ENCODE measurements at places on chromosomes 7 and 10. TPM values are rescaled to one million over a fixed set of nuclear protein-coding genes. Genes with fewer than 3 reads are reported as not detected.
A peak's percentile ranks its signal among the peaks of the same experiment; 100 is the strongest.

GRCh38 chr7:144414815-144415214 lies 11.3 kb upstream of the NOBOX start:
- no peaks in the 10 kb centered on the region for H3K4me1 ChIP-seq
- no peaks in the 10 kb centered on the region for H3K27me3 ChIP-seq
- no peak for DNase-seq
- no peak overlapping the region for H3K27ac ChIP-seq
- H3K4me3 ChIP-seq = no peak overlapping the region
- H3K36me3 ChIP-seq = no peaks in the 10 kb centered on the region

GRCh38 chr10:111187096-111187495 lies 110.3 kb downstream of the ADRA2A start:
- H3K4me1 ChIP-seq = no peaks in the 10 kb centered on the region
- H3K4me3 ChIP-seq = no peak overlapping the region
- DNase-seq = no peak

- H3K27ac ChIP-seq = no peak overlapping the region
- H3K4me1 ChIP-seq = no peaks in the 10 kb centered on the region
- H3K27me3 ChIP-seq = no peaks in the 10 kb centered on the region
- no peak overlapping the region for H3K4me3 ChIP-seq
- DNase-seq = no peak
- no peaks in the 10 kb centered on the region for H3K36me3 ChIP-seq
Observed at GRCh38 chr7:146960773-146961391, 844.3 kb downstream of the CNTNAP2 start.

DNA sequence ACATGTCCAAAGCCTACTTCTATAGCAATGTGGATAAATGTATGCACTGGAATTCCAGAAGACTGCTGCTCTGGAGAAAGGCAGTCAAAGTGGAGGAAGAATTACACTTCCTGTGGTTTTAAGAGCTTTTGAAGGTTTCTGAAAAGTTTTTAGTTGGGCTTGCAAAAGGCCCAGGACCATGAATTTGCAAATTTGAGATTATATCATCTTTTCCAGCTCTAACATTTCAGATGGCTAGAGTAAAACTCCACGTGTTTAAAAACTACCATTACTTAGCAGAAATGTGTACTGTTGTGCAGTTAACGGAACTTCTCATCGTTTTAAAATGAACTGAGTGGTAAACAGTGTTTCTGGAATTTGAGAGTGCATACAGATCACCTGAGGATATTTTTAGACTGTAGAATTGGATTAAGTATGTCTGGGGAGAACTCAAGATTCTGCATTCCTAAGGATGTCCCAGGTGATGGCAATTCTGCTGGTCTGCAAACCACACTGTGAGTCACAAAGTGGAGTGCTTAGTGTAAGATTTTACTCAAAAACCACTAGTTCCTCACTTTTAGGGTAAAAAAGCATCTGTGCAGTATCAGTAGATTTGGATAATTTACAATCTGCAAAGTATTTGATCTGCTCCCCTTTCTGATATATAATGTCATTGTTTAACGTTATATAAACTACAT lies 32.9 kb upstream of the CCDC71L start:
- no peak overlapping the region for H3K27ac ChIP-seq
- H3K4me3 ChIP-seq = no peak overlapping the region
- no peaks in the 10 kb centered on the region for H3K27me3 ChIP-seq
- no peak for DNase-seq
- no peaks in the 10 kb centered on the region for H3K36me3 ChIP-seq

- no peaks in the 10 kb centered on the region for H3K4me1 ChIP-seq
- no peak overlapping the region for H3K4me3 ChIP-seq
- H3K36me3 ChIP-seq = no peaks in the 10 kb centered on the region
- DNase-seq = no peak
Observed at GRCh38 chr7:135733603-135734342, 5.8 kb upstream of the SLC13A4 start.

GRCh38 chr7:118280319-118281012 lies 56.0 kb downstream of the ANKRD7 start:
- no peaks in the 10 kb centered on the region for H3K4me1 ChIP-seq
- H3K27ac ChIP-seq = no peak overlapping the region
- no peak overlapping the region for H3K4me3 ChIP-seq
- H3K27me3 ChIP-seq = no peaks in the 10 kb centered on the region
- H3K36me3 ChIP-seq = no peaks in the 10 kb centered on the region

GRCh38 chr10:22693860-22694259 lies 20.5 kb downstream of the PIP4K2A start:
- H3K27me3 ChIP-seq = no peaks in the 10 kb centered on the region
- no peak for DNase-seq
- H3K36me3 ChIP-seq = no peaks in the 10 kb centered on the region
- H3K4me3 ChIP-seq = no peak overlapping the region
- peaks cover 10% of the 10 kb centered on the region for H3K4me1 ChIP-seq

DNA sequence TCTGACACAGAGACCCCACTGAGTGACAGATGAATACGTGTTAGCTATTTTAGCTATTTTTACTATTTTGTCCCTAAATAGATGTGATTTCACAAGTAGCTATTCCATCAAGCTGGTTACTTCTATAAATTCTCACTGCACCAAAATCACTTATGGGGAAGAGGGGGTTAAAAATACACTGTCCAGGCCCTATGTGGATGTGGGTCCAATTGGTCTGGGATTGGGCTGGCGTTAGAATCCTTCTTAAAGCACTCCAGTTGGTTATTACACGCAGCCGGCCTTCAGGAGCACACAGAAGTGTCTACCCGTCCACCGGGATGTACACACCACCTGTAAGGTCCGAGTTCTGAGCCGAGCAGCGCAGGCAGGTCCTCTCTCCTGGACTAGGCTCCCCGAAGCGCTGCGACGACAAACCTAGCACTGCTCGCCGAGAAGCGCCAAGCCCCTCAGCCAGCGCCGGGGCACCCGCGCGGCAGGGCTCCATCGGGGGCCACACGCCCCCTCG lies 222.3 kb upstream of the MKLN1 start:
- H3K27me3 ChIP-seq = no peaks in the 10 kb centered on the region
- H3K4me1 ChIP-seq = peaks cover 70% of the 10 kb centered on the region
- DNase-seq = no peak
- H3K36me3 ChIP-seq = peaks cover 15% of the 10 kb centered on the region

GRCh38 chr7:102933763-102934162 lies 21.0 kb downstream of the LRRC17 start:
- peak; percentile 71 for DNase-seq
- no peaks in the 10 kb centered on the region for H3K36me3 ChIP-seq
- no peaks in the 10 kb centered on the region for H3K27me3 ChIP-seq
- H3K4me3 ChIP-seq = no peak overlapping the region
- H3K27ac ChIP-seq = no peak overlapping the region

- peaks cover 27% of the 10 kb centered on the region for H3K27me3 ChIP-seq
- no peak overlapping the region for H3K27ac ChIP-seq
- DNase-seq = no peak
- no peaks in the 10 kb centered on the region for H3K4me1 ChIP-seq
Observed at GRCh38 chr10:69662901-69663300, 32.9 kb downstream of the FAM241B start.

PNLIP gene
- total RNA-seq = not detected

MBL2 gene
- not detected for total RNA-seq

GRCh38 chr10:117550599-117551329 lies 8.2 kb downstream of the EMX2 start:
- DNase-seq = no peak
- peaks cover 100% of the 10 kb centered on the region for H3K27me3 ChIP-seq
- no peak overlapping the region for H3K4me3 ChIP-seq

DNA sequence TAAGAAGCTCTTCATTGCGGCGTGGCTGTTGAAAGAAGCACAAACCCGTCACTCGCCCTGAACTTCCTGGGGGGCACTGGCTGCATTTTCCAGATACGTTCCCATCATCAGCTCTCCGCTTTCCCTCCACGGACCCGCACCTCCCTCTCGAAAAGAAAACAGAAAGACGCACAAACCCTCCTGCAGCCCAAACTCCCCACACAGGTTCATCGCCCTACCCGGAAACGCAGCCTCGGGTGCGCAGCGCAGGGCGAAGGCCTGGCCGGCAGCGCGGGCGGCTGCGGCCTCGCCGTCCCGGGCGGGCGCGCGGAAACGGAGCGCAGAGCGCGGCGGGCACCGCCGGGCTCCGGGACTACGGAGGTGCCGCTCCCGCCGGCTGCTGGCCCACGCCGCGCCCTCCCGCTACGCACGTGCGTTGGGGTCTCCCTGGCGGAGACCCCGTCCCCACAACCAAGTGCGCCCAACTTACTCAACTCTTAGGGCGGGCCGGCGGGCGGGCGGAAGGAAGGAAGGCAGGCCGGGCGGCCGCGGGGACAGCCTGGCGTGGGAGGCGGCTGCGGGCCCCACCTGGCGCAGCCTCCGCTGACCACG lies 822 bp downstream of the ZNF800 start:
- H3K4me1 ChIP-seq = peaks cover 59% of the 10 kb centered on the region
- H3K27me3 ChIP-seq = no peaks in the 10 kb centered on the region
- peak overlapping the region; percentile 99 for H3K27ac ChIP-seq
- H3K36me3 ChIP-seq = no peaks in the 10 kb centered on the region
- H3K4me3 ChIP-seq = peak overlapping the region; percentile 96

DNA sequence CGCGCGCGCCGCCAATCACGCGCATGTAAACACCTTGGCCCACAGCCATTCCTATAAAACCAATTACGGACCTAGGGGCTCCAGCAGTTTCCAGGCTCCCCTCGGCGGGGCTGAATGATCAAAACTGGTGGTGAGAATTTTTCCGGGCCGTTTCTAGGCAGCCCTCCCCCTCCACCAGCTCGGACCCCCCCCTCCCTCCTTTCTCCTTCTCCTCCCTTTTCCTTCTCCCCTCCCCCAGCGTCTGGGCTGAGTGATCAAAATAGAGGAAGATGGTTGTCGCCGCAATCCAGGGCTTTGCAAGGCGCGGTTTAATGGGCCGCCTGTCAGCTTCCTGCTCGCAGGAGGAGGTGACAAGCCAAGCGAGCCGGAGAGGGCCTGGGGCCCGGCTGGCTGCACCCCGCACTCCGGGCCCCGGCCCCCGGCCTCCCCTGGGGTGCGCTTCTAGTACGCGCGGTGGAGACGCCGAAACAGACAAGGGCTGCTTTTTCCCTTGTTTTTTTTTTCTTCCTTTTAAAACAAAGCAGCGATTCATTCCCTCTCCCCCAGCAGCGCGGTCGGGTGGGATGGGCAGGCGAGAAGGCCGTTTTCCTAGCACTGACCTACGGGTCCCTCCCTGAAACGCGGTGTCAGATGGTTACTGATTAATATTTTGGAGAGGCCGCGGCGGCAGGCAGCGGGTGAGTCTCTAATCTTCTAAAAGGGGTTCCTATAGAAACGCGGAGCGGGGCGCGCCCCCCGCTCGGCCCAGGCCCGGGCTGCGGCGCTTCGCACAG lies 528 bp upstream of the TNRC18 start:
- DNase-seq = peak; percentile 94
- H3K4me1 ChIP-seq = peaks cover 29% of the 10 kb centered on the region
- peaks cover 29% of the 10 kb centered on the region for H3K27me3 ChIP-seq
- H3K36me3 ChIP-seq = no peaks in the 10 kb centered on the region

CYP2C18 gene
- total RNA-seq = 2.1 TPM

- H3K36me3 ChIP-seq = no peaks in the 10 kb centered on the region
- H3K27ac ChIP-seq = no peak overlapping the region
- DNase-seq = no peak
- H3K27me3 ChIP-seq = no peaks in the 10 kb centered on the region
- no peak overlapping the region for H3K4me3 ChIP-seq
Observed at GRCh38 chr7:56578612-56579011, 462.4 kb upstream of the NUPR2 start.

DNA sequence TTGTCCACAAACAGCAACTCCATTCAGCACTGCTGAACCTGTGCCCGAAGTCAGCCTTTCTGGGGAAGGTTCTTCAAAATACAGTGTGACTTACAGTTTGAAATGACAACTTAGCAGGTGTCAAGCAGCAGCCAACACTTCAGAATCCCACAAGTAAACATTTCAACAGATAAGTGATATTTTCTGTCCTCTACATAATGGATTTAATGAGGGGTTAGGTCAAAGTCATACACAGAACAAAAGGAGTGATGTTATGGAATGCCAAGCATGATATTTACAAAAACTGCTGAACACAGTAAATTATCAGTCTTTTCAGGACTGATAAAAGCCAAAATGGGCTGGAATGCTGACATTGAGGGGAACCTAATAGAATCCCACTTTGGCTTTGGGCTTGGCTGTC lies 77.6 kb upstream of the JAZF1 start:
- no peak overlapping the region for H3K27ac ChIP-seq
- H3K4me1 ChIP-seq = no peaks in the 10 kb centered on the region
- no peaks in the 10 kb centered on the region for H3K36me3 ChIP-seq
- no peak overlapping the region for H3K4me3 ChIP-seq

VWDE gene
- total RNA-seq = 2.6 TPM

GRCh38 chr10:73875139-73875475 lies 752 bp upstream of the CAMK2G start:
- H3K4me1 ChIP-seq = peaks cover 18% of the 10 kb centered on the region
- H3K4me3 ChIP-seq = peak overlapping the region; percentile 73
- no peaks in the 10 kb centered on the region for H3K27me3 ChIP-seq
- no peak for DNase-seq

EPO gene
- not detected for total RNA-seq

Data from left lung (tissue), 14 donors.